Motor neuron (in vitro differentiated cells): ENCODE measurements at places on chromosomes 7 and 10. TPM values are rescaled to one million over a fixed set of nuclear protein-coding genes. Genes with fewer than 3 reads are reported as not detected.

Gene TRIM56
- 1.4 and 2.2 TPM in 2 replicates for total RNA-seq

Gene FFAR4
- 0.11 TPM in 1 of 2 replicates, not detected in the other for total RNA-seq

Gene CPEB3
- total RNA-seq, result 11.4 and 12.8 TPM in 2 replicates

Gene GPER1
- total RNA-seq, result 2.4 and 3.0 TPM in 2 replicates

Gene LRRC61
- 0.54 and 0.68 TPM in 2 replicates for total RNA-seq

- no peak for ATAC-seq
Measured at GRCh38 chr10:124087672-124088634, 5.4 kb downstream of the CHST15 start.

GRCh38 chr7:131583430-131583829 is 27.0 kb upstream of the PODXL start:
- no peak for ATAC-seq

- peak; percentile 74 for ATAC-seq
Measured at GRCh38 chr7:3175285-3175902, 125.7 kb upstream of the SDK1 start.

DNA sequence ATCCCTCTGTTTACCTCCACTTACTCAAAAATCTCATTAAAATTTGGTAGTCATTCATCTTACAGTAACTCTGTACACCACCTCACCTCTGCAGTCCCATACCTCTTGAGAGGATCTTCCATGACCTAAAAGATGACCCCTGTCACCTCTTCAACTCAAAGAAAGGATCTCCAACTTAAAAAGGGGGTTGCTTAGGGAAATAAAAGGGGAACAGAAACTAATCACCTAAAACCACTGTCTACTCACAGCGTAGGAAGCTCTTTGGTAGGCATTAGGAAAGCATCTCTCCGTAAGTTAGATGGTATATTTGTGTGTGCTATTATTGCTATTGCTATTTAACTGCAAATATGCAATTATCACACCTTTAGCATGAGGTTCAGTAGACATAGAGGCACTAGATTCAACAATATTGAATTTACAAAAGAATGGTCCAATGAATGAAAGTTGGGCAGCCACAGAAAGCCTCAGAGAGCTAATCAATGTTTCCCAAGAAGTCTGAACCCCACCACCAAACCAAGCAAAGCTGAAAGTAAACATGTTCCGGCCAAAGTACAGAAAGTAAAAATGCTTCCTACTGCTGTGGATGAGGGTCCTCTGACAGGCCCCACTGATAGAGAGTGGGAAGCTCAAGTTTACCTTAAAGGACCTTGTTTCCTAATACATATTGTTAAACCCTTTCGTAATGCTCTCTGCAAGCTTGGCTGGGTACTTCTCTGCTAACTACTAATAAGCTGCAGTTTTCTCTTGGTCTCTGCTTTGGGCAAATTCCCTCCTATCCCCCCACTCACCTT is 105.8 kb downstream of the GRM8 start:
- no peak for ATAC-seq

DNA sequence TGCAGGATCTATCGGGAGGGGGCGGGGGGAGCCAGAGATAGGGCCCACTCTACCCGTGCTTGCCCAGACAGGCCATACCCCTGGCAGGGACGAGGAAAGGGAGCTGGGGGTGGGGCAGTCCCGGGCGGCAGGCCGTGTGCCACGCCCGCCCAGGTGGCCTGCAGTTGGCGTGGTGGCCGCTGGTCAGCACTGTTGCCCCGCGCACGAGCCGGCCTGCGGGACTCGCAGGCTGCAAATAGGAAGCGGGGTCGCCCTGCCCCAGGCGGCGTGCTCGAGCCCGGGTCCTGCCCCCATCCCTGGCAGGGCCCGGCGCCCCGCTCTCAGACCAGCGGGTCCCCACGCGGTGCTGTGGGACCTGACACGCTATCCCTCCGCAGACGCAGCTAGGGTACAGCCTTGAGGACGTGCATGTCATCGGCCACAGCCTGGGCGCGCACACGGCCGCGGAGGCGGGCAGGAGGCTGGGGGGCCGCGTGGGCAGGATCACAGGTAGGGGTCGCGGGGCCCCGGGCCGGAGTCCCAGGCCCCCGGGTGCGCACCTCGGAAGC is 6.7 kb downstream of the PNLIPRP2 start:
- ATAC-seq, result peak; percentile 96
